ENCODE measurements at places on chromosomes 6 and 20. TPM values are rescaled to one million over a fixed set of nuclear protein-coding genes. Genes with fewer than 3 reads are reported as not detected.

DNA sequence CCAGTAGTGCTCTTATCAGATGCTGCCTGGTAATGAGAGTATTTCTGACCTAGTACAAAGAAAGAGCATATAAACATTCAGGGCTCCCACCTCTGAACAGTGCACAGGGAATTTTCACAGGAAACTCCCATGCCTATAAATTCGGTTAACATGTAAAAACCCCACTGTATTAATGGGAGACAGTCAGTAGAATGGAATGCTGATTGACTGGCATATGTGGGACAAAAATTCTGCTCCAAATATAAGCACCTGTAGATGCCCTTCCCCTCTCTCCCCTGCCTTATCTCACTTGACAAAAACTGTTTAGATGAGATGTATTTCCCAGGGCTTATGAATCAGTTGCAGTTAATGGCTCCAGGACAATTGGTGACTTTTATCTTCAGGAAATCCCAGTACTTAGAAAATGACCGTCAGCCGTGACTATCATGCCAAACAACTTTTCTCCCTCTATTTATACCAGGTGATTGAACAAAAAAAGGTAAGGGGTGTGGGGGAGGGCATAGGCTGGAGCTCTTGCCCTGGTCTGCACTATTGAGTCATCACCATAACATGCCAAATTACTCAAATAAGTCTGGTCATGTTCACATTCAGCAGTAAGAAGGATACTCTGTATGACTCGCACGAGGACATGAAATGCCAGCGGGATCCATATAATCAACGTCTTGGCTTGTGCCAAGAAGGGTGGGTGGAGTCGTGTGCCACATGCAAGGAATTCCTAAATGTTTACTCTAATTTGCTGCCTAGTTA lies 176.4 kb upstream of the BMP2 start:
- H3K27me3 ChIP-seq = no peaks in the 10 kb centered on the region
- H3K36me3 ChIP-seq = no peaks in the 10 kb centered on the region
- H3K27ac ChIP-seq = peak overlapping the region; percentile 95
- peaks cover 32% of the 10 kb centered on the region for H3K4me1 ChIP-seq
- peak overlapping the region; percentile 40 for H3K4me3 ChIP-seq

DNA sequence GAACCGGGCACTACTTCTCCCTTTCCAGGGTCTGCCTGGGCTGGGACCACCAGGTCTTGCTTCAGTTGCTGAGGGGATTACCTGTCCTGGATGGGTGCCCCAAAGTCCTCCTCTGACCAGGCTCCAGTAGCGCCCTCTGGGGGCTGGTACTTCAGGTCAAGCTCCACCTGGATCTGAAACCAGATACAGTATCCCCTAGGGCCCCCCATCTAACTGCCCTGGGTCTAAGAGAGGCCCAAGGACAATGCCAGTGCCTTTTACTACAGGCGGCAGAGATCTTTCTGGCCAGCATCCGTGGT lies 11.2 kb upstream of the SPAG4 start:
- H3K4me3 ChIP-seq = no peak overlapping the region
- peak; percentile 31 for DNase-seq
- H3K27me3 ChIP-seq = peaks cover 13% of the 10 kb centered on the region
- peaks cover 2% of the 10 kb centered on the region for H3K36me3 ChIP-seq
- H3K4me1 ChIP-seq = no peaks in the 10 kb centered on the region

GRCh38 chr6:37137201-37138090 lies 32.5 kb upstream of the PIM1 start:
- no peaks in the 10 kb centered on the region for H3K27me3 ChIP-seq
- no peaks in the 10 kb centered on the region for H3K36me3 ChIP-seq
- peak; percentile 90 for DNase-seq
- H3K4me1 ChIP-seq = peaks cover 34% of the 10 kb centered on the region
- H3K4me3 ChIP-seq = no peak overlapping the region

GRCh38 chr20:41232973-41233926 lies 84.3 kb downstream of the ZHX3 start:
- peaks cover 5% of the 10 kb centered on the region for H3K36me3 ChIP-seq
- no peaks in the 10 kb centered on the region for H3K27me3 ChIP-seq
- peak; percentile 73 for DNase-seq
- H3K27ac ChIP-seq = peak overlapping the region; percentile 97
- H3K4me3 ChIP-seq = peak overlapping the region; percentile 52

DNA sequence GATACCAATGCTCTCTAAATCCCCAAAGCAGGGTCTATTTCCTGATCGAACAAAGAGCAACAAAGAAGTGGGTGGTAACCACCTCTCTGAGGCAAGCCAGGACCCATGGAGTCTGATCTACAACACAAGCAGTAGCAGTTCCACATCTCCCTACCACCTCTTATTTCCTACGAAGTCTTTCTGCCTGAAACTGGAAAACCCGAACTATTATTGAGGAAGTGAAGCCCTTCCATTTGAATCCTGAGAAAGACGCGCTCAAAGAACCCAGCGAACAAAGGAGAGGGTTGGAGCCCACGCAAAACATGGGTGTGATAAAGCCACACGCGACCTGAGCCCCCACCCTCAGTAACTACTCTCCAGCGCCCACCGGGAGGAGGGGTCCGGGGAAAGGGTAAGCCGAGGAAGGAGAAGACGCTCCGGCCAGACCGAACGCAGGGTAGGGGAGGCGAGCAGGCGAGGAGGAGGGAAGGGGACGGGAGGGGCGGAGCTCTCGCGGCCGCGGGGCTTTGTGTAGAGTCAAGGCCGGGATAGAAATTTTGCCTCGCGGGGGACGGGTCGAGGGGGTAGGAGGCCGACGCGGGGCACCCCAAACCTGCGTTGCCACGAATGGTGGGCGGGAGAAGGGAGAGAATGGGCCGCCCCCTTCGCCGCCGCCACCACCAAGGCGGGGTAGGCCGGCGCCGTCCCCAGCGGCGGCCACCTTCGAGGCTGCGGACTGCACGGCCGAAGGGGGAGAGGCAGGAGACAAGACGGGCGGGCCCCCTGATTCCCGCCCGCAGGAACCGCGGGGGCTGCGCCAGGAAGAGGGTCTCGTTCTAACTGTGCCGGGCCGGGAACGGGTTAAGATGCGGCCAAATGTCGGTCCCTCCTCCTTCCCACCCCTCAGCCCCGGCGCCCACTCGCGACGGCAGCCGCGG lies 802 bp downstream of the HDAC2 start:
- H3K36me3 ChIP-seq = no peaks in the 10 kb centered on the region
- peaks cover 30% of the 10 kb centered on the region for H3K4me1 ChIP-seq
- H3K4me3 ChIP-seq = peak overlapping the region; percentile 92
- peak overlapping the region; percentile 97 for H3K27ac ChIP-seq

DEFB115 gene
- total RNA-seq = not detected
